ENCODE measurements at places on chromosomes 7 and 10. TPM values are rescaled to one million over a fixed set of nuclear protein-coding genes. Genes with fewer than 3 reads are reported as not detected.
A peak's percentile ranks its signal among the peaks of the same experiment; 100 is the strongest.

DNA sequence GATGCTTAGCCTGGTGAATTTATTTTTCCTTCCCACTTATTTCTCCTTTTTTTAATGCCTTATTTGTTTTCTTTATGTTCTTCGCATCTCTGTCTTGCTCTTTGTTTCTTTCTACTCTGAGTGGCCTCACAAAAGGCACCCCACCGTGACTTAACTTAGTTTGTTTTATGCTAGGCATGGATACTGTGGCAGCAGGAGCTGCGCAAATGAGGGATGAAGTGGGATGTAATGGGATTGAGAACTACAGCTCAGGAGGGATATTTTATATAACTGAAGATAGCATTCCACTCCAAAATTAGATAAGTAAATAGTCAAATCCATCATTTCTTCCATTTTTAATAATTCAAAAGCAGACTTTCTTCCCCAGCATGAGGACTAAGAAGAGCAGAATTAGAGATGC, 1.7 kb upstream of the CACNA2D1 start:
- no peak for DNase-seq

DNA sequence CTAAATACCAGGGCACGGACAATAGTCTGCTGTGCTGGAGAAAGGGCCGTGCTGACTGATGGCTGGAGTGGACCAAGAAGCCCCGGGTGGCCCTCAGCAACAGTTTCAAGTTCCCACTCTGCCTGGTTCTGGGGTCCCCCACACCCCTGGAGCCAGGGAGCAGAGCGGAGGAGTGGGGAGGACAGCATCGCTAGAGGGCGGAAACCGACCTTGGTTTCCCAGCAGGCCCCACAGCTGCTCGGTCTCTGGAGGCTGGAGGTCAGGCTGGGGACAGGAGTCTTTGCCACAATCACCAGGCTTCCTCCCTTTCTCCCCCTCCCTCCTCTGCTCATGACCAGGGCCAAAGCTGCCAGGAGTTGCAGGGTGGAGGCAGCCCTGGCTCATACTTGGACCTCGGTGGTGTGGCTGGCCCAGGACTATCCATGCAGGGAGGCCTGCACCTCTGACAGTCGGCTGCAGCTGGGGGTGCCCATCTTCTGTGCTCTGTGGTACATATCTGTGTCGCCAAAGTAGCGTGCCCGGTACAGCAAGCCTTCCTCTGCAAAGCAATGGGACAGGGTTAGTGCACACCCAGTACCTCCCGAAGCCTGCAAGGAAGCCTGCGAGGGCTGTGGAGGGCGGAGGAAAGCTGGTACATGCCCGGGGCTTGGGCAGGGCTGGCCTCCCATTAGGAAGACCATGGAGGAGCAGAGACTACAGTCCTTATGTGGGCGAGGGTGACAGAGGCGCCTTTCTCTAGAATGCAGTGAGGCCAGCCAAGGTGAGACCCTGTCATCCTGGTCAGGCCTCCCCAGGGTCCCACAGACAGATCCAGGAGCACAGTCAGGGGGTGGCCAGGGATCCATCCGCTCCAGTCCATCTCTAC, 19.1 kb downstream of the DNAJB12 start:
- peak; percentile 45 for DNase-seq

GRCh38 chr7:82172017-82172416, 271.6 kb downstream of the CACNA2D1 start:
- no peak for DNase-seq

DNA sequence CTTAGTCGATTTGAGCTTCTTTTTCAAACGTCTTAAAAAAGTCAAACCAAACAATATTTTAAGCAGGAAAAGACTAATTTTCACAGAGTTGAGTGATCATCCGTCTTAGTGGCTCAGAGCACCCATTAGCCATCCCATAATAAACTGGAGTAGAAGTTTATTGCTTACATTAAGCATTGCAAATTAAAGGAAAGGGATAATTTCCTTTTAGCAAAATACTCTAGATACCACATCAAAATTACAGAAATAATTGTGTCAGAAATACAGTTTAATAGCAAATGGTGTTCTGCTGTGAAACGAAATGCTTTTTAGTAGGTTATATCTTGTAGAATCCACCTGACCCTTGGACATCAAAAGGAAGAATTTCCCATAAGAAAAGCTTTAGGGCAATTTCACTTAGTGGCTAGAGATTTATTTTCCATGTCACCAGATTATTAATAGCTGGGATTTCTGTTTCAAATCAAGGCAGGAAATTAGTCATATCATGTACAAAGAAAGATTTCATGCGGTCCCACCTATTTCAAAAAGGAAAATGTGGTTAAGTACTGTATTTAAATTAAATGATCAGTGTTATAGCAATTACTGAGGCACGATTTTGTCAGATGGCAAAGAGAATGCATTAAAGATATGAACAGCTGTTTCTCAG, 96.2 kb downstream of the NPTX2 start:
- no peak for DNase-seq

DNA sequence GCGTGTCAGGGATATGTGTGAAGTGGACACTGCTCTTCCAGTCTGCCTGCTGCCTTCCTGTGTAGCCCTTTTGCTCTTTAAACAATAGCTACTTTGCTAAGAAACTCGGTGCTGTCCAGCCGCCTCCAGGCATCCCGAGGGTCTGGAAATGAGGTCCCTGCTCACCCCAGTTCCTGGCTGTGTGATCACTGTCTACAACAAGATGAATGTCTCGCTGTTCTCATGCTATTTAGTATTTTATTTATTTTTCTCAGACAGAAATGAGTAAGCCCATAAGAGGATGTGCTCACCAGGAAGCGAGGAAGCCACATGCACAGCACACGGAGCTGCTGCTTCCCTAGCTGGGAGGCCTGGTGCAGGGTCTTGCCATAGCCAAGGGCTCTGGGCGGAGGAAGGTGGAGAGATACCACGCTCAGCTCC, 167.0 kb upstream of the PITRM1 start:
- DNase-seq = no peak

- no peak for DNase-seq
Measured at GRCh38 chr7:12358694-12359093, 45.0 kb downstream of the VWDE start.

- no peak for DNase-seq
Measured at GRCh38 chr10:92241158-92241500, 49.7 kb downstream of the CPEB3 start.

GRCh38 chr10:104123397-104123796, 1.4 kb downstream of the SFR1 start:
- DNase-seq = peak; percentile 46

DNA sequence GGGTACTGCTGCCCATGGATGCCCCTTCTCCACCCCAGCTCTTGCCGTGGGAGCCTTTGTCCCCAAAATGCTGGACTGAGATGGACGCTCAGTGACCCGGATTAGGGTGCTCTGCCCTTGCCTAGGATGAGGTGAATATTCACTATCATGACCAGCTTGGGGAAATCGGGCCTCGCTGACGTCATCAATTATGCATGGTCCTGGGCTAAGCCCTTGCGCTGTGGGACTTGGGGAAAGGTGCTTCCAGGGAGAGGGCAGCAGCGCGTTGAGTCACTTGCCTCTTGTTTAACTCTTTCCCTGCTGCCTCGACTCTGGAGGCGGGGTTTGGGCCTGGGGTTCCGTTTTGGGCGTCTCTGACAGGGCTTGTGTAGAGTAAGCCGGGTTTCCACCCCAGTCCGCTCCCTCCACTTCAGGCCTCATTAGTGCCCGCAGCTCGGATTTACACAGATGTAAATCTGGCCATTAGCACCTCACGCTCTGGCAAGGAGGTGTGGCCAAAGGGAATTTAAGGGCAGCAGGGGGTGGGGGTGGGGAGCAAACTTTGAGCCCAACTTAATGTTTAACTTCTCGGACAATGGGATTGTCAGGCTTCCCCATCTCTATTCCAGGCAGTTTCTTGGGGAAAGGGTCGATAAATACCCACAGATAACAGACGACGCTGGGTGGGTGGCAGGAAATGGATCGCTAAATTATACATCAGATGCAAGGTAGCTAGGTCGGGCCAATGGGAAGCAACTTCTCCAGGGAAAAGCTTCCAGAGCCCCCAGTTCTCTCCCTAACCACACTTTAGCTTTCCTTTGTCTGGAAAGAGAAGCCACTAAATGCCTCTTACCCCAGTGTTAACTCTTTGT, 51.3 kb upstream of the TCF7L2 start:
- no peak for DNase-seq

IDI2 gene
- not detected for total RNA-seq

UPK3BL2 gene
- total RNA-seq = 19.5 TPM

Measured in OCI-LY7 (cell line).